ENCODE measurements at places on chromosomes 6 and 20.

DNA sequence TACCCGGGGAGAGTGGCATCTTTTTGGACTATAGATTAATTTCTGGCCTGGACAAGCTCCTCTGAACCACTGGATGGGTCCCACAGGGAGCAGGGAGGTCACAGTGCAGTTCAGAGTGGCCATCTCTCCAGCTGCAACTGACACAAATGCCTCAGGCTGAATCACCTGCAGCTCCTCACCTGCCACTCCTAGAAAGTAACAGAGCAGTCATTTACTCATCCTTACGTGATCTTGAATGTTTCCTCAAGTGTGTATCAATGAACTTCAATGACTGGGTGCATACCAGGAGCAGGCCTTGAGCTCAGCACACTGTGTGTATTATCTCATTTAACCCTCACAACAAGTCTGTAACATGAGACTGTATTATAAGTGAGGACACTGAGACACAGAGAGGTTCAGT is 40.0 kb upstream of the SIRPG start:
- no peak for DNase-seq

DNA sequence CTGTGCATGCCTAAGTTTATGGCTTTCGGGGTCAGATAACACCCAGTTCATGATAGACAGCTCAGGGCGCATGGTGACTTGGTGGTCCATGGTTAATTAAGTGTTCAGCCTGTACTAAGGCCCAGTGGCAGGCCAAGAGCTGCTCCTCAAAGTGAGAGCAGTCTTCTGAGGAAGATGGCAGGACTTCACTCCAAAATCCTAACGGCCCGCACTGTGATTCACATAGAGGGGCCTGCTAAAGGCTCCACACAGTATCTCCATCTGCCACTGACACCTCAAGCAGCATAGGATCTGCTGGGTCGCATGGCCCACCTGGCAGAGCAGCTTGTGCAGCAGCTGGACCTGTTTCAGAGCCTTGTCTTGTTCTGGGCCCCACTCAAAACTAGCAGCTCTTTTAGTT is 10.6 kb upstream of the CST7 start:
- DNase-seq: no peak

- DNase-seq: no peak
Measured at GRCh38 chr6:33638556-33638955, 17.4 kb downstream of the ITPR3 start.

- no peak for DNase-seq
Measured at GRCh38 chr6:125132058-125132457, 21.5 kb upstream of the TPD52L1 start.

Measured in esophagus squamous epithelium (tissue), 5 donors.